ENCODE measurements at places on chromosomes 13 and 19.
A peak's percentile ranks its signal among the peaks of the same experiment; 100 is the strongest.

DNA sequence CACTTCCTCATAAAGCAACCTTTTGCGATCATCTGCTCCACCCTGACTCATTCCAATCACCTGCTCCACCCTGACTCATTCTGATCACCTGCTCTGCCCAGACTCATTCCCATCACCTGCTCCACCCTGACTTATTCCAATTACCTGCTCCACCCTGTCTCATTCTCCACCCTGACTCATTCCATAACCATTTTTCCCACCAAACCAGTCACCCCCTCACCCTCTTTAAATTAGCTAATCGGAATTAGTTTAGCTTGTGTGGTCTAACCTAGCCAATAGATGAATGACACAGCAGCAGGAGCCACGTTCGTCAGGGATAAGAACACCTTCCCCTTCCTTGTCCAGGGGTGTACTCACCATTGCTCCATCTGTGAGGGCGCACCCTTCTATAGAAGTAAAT is 134.0 kb downstream of the COG6 start:
- no peak for DNase-seq

DNA sequence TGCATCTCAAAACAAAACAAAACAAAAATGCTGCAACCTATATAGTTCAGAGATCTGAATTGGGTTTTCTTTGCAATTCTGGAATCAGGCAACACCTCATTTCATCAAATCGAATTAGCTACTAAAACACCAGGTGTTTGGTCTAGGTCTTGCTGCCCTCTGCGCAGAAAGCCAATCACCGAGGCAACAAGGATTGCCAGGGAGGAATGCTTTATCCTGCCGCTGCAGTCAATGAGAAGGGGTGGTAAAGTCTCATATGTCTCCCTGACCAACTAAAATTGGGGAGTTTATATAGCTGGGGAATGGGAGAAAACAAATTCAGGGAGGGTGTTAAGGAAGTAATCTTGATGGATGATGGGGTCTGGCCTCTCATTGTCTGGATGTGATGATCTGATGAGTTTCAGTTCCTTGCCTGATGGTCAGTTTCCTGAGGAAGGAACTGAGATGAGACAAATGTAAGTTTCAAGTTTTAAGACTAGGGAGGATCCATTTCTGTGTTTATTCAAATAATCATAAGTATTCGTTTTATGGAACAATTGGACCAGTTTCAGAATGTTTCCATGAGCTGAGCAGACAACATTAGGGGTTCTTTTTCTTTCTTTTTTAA is 5.0 kb upstream of the YJU2 start:
- DNase-seq = peak; percentile 0

DNA sequence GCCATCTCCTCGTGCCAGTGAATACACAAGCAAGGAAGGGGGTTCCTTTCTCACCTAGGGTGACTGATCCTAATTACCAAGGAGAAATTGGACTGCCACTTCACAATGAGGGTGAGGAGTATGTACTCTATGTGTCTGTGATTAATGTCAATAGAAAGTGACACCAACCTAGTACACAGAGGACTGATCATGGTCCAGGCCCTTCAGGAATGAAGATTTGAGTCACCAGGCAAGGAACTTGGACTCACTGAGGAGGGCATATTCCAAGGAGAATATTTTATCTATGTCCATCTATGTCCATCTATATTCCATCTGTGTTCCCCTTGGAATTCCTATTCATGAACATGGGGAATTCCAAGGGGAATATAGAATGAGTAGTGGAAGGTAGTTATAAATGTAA is 9.2 kb upstream of the ALOX5AP start:
- DNase-seq = no peak

GRCh38 chr13:70932511-70932910 is 824.3 kb upstream of the KLHL1 start:
- DNase-seq = no peak

DNA sequence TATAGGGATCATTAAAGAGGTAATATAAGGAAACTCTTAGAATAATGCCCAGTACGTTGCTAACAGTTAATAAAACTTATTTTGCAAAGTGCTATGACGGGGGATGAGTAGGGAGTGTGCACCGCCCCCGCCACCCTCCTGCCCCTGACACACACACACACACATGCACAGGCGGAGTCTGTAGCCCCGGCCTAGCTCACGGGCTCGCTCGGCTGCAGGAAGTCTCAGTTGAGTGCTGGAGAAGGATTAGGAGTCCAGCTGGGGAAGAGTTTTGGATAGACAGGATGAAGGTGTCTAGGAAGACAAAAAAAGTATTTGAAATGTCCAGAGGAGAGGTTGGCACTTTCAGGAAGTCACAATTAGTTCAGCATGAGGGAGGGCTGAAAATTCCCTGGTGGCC is 21.5 kb downstream of the GSX1 start:
- no peak for DNase-seq

DNA sequence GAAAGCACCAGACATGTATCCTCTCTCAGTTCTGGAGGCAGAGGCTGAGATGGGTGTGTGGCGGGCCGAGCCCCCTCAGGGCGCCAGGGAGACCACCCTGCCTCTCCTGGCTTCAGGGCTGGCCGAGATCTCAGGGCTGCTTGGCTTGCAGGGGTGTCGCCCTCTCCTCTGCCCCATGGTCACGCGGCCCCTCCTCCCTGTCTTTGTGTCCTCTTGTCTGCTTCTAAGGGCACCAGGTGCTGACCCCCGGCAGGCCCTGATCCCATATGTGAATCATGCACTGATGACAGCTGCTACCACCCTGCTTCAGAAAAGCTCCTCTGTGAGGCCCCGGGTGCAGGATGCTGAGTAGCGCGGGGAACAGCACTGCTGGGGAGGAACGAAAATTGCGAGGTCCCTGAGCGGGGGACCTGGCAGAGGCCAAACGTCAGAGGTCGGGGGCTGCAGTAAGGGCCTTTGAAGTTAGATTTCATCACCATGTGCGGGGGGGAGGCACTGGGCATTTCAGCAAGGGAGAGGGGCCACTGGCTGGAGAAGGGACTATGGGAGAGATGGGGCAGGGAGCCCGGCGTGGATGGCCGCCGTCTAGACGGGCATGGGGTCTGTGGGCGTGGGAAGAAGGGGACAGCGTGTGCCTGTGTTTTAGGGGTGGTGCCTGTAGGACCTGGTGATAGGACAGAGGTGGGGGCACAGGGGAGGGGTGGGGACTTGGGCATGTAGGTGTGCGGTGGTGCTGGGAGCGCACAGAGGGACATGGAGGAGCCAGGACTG is 125.2 kb downstream of the KDM4B start:
- no peak for DNase-seq

GRCh38 chr19:50465986-50466705 is 10.2 kb upstream of the EMC10 start:
- DNase-seq = no peak

DNA sequence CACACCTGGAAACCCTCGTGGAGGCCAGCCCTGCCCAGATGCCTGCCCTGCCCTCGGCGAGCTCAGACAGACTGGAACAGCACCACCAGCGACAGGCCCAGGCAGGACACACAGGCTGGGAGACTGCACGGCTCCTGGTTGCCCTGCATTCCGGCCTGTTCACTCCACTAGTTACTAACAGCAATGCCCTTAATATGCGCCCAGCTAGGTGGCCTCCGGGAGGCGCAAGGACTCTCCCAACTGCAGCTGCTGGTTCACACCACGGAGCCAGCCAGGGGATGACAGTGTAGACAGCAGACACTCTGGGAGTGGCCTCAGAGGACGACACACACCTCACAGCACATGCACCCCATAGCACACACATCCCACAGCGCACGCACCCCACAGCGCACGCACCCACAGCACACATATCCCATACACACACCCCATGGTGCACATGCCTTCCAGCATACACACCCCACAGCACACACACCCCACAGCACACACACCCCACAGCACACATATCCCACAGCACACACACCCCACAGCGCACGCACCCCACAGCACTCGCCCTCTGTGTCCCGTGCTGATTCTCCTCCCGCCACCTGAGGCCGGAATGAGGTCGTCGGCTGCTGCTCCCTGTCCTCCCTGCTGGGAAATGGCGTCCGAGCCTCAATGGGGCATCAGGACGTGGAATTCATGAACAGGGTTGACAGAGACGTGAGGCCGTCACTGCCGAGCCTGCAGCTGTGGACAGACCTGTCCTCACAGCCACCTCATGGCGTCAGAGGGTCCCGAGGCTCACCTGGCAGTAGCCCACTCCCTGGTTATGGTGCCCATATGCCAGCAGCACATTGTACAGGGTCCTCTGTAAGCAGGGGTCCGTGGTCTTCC is 13.6 kb downstream of the GRTP1 start:
- no peak for DNase-seq

DNA sequence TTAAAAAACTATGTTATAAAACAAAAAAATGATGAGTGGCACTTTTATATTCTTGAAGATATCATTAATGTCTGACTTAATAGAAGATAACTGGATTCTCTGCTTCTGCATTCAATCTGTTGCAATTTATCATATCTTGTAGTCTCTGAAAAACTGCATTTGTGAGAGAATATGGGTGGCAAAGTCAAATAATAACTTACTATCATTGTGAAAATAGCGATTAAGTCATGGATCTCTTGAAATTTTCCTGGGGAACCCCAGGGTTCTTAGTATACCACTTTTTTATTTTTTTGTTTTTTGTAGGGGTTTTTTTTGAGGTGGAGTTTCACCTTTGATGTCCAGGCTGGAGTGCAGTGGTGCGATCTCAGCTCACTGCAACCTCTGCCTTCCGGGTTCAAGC is 127.1 kb downstream of the STOML3 start:
- no peak for DNase-seq

DNA sequence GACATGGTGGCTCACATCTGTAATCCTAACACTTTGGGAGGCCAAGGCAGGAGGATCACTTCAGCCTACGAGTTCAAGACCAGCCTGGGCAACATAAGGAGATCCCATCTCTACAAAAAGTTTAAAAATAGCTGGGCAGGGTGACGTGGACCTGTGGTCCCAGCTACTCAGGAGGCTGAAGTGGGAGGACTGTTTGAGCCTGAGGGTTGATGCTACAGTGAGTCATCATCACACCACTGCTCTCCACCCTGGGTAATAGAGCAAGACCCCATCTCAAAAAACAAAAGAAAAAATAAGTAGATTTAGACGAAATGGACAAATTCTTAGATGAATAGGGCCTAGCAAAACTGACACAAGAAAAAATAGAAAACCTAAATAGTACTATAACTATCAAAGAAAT is 10.4 kb upstream of the GNG8 start:
- DNase-seq = no peak

- DNase-seq = no peak
Observed at GRCh38 chr13:56066321-56066720, 1074.4 kb upstream of the PRR20A start.

DNA sequence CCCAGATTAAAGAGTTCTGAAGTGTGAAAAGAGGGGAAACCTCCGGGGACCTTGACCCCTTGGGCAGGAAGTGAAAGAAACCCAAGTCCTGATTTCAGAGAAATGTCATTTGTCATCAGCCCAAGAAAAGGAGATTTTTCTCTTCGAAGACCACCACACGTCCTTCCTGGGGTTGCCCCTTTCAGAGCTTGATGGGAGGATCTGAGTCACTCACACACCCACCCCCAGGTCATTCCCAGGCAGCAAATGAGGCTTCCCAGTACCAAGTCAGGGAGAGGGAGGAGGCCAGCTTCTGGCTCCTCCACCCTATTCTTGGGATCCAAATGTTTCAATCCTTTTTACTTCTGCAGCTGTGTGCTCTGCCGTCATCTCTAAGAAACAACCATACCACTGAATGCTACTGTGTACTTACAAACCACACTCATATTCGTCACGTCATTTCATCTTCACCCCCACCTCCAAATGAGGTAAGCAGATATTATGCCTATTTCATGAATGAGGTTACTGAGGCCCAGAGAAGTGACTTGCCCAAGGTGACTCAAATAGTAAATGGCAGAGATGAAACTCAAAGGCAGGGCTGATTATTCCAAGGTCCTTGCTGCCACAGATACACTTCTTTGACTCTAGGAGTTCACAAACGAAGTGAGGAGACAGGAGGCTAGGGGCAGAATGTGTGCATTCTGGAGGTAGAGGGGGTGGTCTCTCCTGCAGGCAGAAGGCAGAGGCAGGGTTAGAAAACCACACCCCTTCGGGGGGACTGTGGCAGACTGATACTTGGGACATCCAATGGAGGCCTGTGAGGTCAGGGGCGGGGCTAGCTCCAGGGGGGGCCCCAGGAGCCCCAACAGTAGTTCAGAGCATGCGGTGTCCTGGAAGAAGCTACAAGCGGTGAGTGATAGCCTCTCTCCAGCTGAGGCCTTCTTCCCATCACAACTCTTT is 5.0 kb upstream of the KMT2B start:
- DNase-seq = peak; percentile 14

- DNase-seq = no peak
Observed at GRCh38 chr19:45498411-45499195, at the start of gene PPM1N. Gene PPM1N, plus strand, starts transcription at chr19:45498443. Its CDS starts 30 bp downstream, at chr19:45498473.

DNA sequence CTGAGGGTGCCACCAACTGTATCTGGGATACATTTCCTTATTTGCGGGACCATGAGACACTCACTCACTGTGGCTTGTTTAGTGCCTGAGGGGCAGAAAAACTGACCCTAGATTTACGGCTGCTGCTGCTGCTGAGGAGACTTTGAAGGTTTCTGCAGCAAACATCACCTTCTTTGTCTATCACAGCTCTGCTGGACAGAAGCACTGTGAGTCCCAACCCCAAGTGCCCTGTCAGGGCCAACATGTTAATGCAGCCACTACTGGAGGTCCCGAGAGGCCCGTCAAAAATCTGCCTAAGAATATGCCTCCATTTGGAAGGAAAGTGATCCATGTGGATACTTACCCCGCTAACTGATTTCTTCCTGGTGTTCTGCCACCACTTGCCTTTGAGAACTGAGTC is 37.3 kb upstream of the UBL3 start:
- no peak for DNase-seq

DNA sequence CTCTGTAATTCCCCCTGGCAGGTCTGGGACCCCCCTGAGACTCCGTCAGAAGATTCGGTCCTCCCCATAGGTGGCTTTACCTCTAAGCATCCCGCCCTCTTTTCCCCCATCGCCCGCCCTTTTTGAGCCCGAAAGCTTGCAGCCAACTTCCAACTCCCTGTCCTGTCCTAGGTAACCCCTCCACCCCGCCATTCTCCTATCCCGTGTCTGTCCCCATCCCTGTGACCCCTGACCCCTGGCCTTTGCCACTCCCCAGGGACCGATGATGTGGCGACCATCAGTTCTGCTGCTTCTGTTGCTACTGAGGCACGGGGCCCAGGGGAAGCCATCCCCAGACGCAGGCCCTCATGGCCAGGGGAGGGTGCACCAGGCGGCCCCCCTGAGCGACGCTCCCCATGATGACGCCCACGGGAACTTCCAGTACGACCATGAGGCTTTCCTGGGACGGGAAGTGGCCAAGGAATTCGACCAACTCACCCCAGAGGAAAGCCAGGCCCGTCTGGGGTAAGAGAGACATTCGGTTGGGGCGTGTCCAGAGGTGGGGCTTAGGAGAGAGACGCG is 488 bp downstream of the RCN3 start:
- DNase-seq = no peak

- DNase-seq = peak; percentile 14
Observed at GRCh38 chr13:65342541-65343337, 1887.4 kb downstream of the PCDH9 start.

DNA sequence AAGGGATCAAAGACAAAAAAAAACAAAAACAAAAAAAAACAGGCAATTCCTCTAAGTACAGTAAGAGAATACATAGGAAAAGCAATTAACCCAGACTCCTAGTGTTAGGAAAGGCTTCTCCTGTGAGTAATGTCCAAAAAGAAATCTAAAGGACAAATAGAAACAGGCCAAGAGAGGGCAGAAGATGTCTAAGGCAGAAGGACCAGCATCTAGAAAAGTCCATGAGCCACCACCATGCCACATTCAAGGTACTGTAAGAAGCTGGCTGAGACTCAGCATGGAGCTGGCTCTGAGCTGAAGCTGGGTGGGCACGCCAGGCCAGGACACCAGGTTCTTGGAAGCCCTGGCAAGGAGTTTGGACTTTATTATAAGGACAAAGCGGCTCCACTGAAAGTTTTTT is 118.1 kb upstream of the FRY start:
- DNase-seq = peak; percentile 8

- DNase-seq = peak; percentile 82
Observed at GRCh38 chr19:7678971-7679751, 1.5 kb upstream of the TRAPPC5 start.

All from OCI-M1 (cell line).